ENCODE measurements at places on chromosomes 3 and 15. TPM values are rescaled to one million over a fixed set of nuclear protein-coding genes. Genes with fewer than 3 reads are reported as not detected.

The ATP10A gene
- not detected for total RNA-seq

The HDC gene
- total RNA-seq: not detected

DNA sequence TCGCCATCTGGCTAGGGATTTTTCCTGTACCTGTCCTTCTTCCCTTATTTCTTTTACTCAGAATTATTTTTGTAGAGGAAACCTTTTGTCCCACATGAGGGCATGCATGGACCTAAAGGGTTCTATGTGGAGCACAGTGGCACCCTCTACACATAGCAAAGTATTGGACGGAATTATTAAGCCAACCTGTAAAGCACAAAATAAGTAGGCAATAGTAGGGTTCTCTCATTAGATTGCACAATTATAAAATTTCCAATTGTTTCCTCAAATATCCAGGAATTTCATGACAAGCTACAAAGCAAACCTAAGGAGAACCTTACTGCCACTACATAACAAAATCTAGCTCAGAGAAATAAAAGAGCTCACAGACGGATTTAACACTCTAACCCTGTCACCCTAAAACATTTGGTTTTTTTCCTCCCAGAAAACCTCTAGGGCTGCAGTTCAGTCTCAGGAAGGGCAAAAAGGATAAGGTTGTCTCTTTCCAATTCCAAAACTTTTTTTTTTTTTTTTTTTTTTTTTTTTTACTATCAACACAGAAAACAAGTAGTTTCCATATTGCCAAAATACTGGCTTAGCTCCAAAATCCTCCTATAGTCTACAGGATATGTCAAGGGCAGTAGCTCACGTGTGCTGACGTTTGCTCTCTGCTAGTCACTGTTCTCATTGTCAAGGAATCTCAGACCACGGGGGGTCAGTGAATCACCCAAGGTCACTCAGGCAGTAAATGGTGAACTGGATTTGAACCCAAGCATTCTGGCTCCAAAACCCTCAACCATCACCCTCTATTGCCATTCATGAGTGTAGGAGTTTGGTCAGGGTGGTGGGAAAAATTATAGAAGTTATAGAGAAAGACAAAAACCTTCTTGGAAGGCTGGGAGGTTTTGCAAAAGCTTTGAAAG, 52.3 kb downstream of the NCEH1 start:
- DNase-seq: peak; percentile 63

- peak; percentile 60 for DNase-seq
These were observed 32.4 kb upstream of the ALDH1L1 start for GRCh38 chr3:126212620-126213378.

GRCh38 chr15:63212050-63213004, 22.9 kb downstream of the RAB8B start:
- peak; percentile 56 for DNase-seq

GRCh38 chr15:94383706-94384105, 152.3 kb downstream of the MCTP2 start:
- no peak for DNase-seq

DNA sequence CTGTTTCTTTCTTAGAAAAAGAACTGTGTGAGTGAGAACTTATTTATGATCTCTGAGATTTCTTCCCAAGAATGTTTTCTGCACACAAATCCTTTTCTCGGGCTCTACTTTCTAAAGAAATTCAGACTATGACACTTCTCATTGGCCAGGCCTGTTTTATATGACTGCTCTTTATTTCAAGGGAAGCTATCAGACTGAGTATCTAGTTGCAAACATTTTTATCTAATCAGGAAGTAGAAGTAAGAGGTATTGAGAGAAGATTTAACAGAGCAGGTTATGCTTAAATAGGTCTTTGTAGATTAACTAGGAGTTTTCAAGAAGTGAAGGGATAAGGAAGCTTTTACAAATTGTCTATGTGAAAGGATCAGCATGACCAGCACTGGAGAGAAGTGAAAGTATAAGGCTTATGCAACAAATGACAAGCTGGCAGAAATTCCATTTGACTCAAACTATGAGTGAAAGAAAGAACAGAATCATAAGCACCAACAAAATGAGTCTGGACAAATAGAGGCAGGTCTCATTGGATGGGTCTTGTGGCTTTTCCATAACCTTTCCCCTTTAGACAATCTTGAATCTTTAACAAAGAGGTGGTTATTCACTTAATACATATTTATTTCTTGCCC, 71.9 kb upstream of the CHL1 start:
- no peak for DNase-seq

- DNase-seq: no peak
These were observed 31.4 kb upstream of the CACNA2D2 start for GRCh38 chr3:50534681-50535330.

The EIF1B gene
- 32.1 TPM for total RNA-seq

DNA sequence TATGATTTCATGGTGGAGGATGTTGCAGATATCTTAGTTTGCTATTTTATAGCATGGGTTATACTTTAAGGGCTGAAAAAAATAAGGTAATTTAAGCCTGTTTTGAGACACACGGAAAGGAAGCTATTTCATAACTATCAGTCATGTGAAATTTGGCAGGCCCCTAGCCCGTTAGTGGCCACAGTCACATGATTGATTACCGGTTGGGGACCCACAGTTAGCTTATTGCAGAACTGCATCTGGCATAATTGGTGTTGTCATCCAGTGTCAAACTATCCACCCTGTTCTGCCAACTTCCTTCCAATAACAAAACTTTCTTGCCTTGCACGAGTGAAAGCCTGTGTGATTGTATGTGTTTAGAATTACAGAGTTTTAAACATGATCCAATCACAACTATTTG, 35.2 kb downstream of the FNDC3B start:
- DNase-seq: no peak

DNA sequence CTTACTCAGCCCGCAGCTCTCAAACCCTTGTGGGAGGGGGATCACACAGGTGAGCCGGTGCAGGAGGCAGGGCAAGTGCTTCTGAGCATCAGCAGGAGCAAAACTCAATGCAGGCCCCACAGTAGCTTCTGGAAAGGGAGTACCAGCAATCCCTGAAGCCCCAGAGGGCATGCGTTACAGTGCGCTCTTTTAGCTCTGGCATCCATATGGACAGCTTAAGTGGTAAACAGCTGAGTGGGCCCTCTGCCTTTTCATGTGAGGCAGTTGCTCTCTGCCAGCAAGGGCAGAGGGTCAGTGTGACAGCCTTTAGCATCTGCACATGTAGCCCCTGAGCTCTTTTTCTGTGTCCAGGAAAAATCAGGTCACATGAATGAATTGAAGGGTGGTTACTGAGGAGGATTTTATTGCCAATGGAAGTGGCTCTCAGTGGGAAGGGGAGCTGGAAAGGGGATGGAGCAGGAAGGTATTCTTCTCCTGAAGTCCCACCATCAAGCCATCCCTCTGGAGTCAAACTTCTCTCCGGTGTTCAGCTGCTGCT, 464.3 kb upstream of the THRB start:
- DNase-seq: no peak

DNA sequence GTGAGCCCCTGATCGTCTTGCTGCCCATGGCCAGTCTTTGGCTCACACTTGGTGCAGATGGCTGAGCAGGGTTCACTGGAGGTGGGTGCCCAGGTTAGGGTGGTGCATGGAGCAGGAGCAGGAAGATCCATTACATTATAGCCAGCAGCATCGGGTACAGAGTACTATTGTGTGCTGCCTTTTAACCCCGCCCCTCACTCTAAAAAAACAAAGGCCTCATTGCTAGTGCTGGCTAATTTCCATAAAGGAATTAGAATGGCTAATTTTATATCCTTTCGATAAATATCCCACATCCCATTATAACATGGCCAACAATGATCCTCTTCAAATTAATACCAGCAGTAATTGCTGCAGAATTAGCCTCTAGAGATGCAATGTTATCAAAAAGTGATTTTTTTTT, 45.8 kb upstream of the PPP4R2 start:
- DNase-seq: no peak

The HMG20A gene
- 49.9 TPM for total RNA-seq

The TGM4 gene
- 0.09 TPM for total RNA-seq

The GOLGA8T gene
- not detected for total RNA-seq

DNA sequence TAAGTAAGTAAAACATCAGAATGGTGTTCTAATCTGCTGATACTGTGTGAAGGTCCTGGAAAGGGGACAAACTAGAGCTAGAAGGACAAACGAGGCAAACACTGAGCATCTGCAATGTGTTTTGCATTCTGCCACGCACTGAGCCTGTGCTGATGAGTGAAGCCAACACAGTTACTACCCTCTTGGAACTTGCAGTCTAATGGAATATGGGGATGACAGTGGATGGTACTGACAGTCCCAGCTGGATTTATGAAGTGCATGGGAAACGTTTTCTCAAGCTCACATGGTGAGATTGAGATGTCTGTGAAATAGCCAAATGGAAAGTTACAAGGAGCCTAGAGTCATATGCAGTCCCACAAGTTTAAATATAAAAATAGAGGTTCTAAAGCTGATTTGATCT, 86.6 kb downstream of the FOXB1 start:
- DNase-seq: no peak

The TCTA gene
- 12.0 TPM for total RNA-seq

The HHATL gene
- total RNA-seq: not detected

GRCh38 chr15:77659350-77660321, 26.9 kb upstream of the LINGO1 start:
- peak; percentile 92 for DNase-seq

DNA sequence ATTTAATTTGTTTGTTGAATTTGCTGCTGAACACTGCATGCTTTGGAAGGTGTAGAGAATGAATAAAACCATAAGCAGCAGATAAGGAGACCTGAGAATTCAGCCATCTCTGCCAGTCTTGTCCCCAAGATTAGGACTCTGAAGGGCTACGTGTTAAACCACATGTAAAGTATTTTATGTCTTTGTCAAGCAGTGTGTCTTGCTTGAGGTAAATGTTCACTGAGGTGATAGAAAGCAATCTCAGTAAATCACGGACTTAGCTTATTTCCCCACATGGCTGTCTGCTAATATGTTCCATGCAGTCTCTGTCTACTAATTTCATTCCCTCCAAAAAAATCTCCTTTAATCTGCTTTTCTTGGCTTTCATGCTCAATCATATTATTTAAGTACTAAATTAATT, 467.1 kb downstream of the RAP2B start:
- DNase-seq: no peak

The RNF168 gene
- 42.9 TPM for total RNA-seq

DNA sequence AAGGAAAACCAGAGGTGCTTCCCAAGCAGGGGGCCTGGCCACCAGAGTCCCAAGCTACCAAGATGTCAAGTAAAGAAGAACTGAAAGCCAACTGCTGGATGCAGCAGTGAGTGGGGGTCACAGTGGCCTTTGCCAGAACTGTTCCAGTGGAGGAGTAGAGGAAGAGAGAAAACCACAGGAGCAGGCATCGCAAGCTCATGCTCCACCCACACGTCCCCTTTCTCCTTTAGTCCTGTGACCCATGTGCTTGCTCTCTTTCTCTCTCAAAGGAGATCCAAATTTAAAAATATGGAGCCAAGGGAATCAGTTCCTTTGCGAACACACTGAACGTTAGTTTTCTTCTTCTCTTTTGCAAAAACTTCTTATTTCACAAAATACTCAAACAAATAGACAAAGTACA, 12.4 kb upstream of the ABHD2 start:
- DNase-seq: no peak

The SLC38A3 gene
- total RNA-seq: 0.31 TPM

DNA sequence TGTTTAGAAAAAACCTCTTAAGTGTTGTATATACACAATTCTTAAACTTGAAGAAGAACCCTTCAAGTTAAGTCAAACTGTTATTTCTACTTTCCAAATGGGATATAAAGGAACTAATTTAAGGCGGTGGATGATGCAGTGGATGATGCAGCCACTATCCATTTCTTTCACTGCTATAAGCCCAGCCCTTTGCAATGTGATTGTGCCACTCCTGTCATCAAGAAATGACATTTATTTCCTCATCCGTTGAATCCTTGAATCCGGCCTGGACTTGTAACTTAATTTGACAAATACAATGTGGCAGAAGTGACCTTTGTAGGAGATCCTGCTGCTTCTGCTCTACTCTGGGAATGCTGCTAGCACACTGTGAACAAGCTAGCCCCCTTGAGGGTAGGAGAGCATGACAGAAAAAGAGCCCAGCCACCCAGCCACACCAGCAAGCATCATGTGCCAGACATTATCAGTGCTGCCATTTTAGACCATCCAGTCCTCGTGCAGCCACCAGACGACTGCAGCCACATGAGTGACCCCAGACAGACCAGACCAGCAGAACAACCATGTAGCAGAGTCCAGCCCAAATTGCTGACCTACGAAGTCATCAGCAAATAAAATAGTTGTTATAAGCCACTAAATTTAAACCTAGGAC, 47.4 kb downstream of the UACA start:
- no peak for DNase-seq

The ADAMTS7 gene
- 0.83 TPM for total RNA-seq

- DNase-seq: no peak
These were observed 10.5 kb downstream of the SQOR start for GRCh38 chr15:45645026-45645980.

DNA sequence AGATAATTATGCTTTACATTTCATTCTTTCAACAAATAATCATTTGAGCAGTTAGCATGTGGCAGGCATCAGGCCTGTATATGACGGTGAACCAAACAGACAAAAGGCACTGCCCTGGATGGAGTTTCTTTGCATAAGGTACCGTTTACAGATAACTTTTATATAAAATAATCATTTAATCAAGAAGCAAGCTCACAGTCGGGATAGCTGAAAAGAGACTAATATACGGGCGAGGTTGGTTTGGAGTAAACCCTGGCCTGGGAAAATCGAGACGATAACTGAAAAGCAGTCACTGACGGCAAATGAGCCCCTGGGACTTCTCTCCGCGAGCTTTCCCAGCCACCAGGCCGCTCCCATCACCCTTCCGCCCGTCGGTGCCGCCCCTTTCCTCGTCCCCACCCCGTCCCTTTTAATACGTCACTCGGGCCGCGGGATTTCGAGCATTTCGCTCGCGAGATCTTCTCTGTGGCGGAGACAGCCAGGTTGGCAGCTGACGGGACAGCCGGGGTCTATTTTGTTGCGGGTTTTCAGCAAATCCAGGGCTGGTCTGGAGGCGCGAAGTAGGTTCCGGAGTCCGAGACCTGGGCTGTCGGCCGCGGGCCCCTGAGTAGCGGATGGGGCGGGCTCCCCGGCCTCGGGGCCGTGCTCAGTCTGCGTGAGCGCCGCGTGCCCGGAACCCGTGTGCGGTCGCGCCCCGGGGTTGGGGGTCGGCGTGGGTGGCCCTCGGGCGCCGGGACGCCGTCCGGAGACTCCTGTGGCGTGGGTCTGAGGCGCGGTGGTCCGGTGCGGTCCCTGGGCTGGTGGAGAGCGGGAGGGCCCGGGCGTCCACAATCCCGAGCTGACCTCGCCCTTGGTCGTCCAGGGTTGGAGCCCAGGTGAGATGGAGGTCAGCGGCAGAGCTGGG, at the start of gene NMD3:
Gene NMD3, plus strand, starts transcription at position 462 of the 904 bp plus-strand sequence. CDS start 703 bp downstream, outside the sequence.
- DNase-seq: peak; percentile 97

GRCh38 chr3:123067689-123068600, 1.1 kb downstream of the PDIA5 start:
- DNase-seq: peak; percentile 34

- no peak for DNase-seq
These were observed 8.5 kb upstream of the ISLR2 start for GRCh38 chr15:74121858-74122257.

Data from A673 (cell line).